ENCODE measurements at places on chromosomes 1 and 21.

- DNase-seq, result peak; percentile 88
Measured at GRCh38 chr1:233113009-233113879, 162.8 kb downstream of the NTPCR start.

DNA sequence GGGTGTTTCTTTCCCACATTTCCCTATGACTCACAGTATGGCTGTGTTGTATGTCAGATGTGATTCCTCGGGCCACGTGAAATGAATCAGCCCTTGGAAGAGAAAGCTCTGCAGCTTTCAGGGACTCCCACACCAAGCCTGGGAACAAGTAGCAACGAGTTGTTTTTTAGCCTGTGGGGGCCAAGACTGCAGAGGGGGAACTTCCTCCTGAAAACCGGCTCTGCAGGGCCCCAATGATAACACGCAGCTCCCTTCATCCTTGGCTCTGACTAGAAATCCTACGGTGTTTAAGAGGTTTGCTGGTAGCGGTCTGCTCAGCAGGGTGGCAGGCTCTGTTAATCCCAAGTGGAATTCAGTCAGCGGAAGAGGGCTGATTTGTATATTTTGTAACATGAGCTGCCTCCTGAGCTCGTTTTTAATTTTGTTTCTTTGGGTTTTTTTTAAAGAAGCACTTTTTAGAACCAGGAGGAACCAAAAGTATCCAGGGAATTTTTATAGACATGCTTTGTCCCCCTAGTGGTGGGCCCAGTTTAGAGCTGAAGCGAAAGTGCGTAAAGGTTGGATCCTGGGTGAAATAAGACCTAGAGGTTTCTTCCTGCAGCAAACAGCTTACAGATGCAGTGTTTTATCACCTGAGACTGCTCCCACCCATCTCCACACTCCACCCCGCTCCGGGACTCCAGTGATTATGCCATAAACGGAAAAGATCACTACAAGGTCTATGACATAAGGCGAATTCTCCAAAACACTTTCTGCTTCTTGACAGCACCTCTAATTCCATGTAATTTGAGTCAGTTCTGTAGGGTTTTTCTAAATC, 48.8 kb downstream of the LAMC2 start:
- DNase-seq, result no peak

GRCh38 chr1:237013608-237014007, 9.4 kb upstream of the MT1HL1 start:
- no peak for DNase-seq

- no peak for DNase-seq
Measured at GRCh38 chr1:84583648-84584047, 9.4 kb upstream of the CTBS start.

GRCh38 chr1:37721565-37721964, 29.2 kb downstream of the CDCA8 start:
- DNase-seq, result no peak

- DNase-seq, result no peak
Measured at GRCh38 chr1:41361495-41362356, 492 bp downstream of the FOXO6 start.

DNA sequence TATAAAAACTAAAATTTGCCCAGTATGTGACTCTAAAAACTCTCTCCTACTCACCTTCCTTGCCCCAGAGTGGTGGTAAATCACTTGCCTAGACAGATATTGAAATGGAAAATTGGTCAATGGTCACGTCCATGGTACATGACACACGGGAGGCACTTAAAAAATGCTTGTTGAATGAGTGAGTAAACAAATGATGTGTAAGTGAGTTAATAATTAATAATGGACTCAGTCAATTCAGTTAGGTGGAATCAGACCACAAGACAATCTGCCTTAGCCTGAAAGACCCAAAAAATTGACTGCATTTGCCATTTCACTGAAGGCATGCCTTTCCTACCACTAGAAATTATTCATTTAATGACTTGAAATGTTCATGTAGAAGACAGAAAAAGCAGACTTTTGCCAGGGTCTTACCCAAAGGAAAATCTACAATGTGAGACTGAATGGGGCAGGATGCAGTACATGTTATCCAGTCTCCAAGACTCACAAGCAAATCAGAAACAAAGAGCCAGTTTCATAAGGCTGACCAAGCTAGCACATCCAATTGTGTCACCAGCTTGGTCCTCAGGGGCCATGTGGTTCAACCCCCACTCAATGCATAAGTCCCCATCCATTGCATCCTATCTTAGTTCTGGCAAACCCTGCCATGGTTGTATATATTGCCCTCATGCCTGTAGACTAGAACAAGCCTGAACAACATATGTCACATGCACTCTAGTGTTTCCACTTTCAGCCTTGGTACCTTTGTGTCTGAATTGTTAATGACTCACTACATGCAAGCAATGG, 73.6 kb downstream of the TBX15 start:
- no peak for DNase-seq

DNA sequence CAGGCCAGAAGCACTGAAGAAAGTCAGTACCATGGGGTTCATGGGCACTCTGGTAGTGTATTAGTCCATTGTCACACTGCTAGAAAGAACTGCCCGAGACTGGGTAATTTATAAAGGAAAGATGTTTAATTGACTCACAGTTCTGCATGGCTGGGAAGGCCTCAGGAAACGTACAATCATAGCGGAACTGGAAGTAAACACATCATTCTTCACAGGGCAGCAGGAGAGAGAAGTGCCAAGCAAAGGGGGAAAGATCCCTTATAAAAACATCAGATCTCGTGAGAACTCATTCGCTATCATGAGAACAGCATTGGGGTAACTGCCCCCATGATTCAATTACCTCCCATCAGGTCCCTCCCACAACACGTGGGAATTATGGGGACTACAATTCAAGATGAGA, 20.2 kb upstream of the ROR1 start:
- DNase-seq, result no peak

DNA sequence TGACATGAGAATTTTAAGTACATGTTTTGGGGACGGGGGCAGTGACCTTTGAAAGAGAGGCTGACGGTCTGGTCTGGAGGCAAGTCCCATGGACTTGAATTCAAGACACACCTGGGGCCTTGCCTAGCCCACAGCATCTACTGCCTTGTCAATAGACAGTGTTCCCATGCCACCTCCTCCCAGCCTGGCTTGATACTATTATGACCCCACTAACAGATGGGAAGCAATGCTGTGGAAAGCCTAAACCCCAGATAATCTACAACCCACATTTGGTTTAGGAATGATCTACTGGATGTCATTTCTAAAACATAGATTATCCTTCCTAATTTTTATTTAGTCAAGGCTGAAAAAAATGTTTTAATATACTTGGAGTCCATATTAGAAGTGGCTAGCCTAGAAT, 17.8 kb upstream of the NFASC start:
- no peak for DNase-seq

DNA sequence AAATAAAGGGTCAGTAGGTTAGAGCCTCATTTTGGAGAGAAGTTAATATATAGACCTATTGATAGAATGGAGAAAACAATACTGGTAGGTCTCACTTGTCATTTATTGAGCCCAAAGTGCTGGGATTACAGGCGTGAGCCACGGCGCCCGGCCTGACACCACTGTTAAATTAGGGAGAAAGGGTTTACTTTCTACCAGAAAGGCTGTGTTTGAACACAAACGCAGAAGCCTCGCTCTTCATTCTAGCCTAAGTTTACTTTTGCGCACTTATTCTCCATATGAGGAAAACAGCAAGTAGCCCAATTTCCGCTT, 710 bp upstream of the PRPF3 start:
- no peak for DNase-seq

DNA sequence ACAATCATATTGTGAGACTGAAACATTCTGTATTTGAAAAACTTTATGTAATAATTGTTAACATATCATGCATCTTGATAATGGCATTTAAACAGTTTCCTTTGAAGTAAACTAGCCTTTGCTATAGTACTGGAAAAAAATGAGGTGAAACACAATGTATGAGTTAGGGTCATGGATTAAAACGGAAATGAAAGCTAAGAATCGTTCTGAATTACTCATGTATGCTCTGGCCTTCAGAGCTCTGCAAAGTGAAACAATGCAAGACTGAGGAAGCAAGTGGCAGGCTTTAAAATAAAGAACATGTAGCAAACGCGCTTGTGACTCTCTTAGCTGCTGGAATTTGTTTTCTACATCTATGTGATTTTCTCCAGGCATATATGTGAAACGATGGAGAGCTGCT, 317.1 kb downstream of the DPYD start:
- DNase-seq, result no peak

DNA sequence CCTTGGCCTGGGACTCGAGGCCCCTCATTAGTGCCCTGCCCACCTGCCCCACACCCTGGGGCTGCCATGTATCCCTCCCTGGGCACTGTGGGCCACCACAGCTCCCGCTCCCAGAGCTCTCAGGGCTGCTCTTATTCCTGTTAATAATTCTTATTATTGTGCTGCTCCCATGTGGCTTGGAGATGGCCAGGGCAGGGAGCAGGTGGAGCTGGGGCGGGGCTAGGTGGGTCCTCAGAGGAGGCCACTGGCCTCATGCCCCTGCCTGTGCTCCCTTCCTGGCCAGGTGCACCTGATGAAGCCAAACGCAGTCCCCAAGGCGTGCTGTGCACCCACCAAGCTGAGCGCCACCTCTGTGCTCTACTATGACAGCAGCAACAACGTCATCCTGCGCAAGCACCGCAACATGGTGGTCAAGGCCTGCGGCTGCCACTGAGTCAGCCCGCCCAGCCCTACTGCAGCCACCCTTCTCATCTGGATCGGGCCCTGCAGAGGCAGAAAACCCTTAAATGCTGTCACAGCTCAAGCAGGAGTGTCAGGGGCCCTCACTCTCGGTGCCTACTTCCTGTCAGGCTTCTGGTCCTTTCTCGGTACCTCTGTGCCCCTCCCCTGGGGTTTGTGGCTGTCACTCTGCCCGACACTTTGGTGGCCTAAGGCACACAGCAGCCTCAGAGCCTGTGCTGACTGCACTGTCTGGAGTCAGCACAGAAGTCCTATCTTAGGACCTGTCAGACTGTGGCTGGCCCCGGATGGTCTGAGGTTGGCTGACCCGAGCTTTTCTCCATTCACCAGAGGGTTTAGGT, 34.1 kb downstream of the BMP8A start:
- DNase-seq, result peak; percentile 74

DNA sequence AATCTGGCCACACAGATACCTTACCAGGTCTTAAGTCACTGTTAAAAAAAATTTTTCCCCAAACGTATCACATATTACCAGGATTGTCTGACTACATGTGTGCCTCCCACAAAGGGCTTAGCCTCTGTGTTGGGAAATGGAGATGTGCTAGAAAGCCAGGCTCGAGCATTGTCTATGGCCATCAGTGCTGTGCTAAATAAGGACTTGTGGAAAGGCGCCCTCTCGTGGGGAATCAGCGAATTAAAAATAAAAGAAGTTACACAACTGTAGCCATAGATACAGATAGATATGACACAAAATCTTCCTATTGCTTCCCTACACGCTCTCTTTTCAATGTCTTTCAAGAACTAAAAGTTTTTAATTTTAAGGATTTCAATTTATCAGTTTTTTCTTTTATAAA, 47.5 kb upstream of the CRNN start:
- peak; percentile 70 for DNase-seq

DNA sequence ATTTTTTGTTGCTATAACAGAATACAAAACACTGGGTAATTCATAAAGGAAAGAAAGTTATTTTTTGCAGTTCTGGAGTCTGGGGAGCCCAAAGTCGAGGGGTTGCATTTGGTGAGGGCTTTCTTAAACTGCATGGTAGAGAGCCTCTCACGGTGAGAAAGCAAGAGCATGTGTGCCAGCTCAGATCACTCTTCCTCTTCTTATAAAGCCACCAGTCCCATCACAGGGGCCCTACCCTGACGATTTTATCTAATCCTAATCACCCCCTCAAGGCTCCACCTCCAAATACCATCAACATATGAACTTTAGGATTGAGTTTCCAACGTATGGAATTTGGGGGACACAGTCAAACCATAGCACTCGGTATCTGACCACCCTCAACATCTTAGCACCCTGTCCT, 1.0 kb upstream of the STRIP1 start:
- no peak for DNase-seq

- DNase-seq, result no peak
Measured at GRCh38 chr21:41251961-41252642, 64.5 kb upstream of the FAM3B start.

DNA sequence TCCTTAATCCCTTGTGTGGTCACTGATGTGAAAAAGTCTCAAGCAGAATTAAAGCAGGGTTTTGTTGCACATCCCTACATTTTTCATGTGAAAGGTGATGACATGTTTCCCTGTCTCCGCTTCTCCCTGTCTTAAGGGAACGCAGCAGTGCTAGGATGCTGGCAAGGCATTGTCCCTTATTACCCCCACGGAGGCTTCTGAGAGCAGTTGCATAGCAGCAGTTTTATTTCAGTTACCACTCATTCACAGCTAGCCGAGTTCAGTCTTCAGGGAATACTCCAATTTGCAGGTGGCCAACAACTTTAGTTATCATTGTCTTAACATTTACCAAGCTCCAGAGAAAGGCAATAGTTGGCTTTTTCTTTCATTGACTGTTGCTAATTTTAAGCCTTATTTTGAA, 89.1 kb downstream of the CLEC20A start:
- DNase-seq, result no peak

DNA sequence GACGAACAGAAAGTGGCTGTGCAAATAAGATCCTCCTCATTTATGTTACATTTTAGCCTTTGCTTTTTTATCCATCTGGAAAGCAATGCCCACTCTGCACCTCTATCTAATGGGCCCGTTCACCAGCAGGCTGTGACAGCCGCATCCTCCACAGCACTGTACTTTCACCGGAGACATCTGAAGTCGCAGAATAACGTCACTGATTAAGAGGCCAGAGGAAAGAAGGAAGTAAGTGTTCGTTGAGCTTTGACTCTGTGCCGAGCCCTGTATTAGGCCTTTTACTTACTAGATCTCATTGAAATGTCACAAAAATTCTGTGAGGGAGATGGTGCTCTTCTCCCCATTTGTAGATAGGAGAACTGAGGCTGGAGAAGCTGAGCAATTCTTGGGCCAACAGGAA, 62.3 kb downstream of the KAZN start:
- no peak for DNase-seq

GRCh38 chr1:211133836-211134669, at the start of gene KCNH1:
Gene KCNH1, minus strand, starts transcription at chr1:211134148. Its CDS starts 203 bp downstream, at chr1:211133945.
- peak; percentile 83 for DNase-seq

GRCh38 chr1:145993618-145994390, 2.6 kb downstream of the TXNIP start:
- no peak for DNase-seq

GRCh38 chr1:175572932-175573868, 170.2 kb downstream of the TNR start:
- DNase-seq, result no peak

DNA sequence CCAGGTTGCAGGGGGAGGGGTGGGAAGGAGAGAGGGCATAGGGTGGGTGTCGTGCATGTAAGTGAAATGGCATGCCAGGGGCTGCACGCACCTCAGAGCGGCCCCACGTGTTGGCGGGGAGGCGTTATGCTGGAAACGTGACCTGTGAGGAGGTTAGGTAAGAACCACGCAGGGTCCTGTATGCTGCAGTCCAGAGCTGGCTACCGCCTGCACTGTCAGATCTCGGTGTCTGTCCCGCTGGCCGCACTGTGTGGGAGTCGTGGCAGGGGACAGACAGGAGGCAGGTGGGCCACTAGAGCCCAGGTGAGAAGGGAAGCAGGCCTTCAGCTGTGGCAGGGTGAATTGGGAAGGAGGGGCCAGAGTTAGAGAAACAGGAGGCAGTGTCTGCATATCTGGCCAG, 79.7 kb downstream of the GALNT2 start:
- no peak for DNase-seq

GRCh38 chr1:12055259-12055658, 7.8 kb upstream of the TNFRSF8 start:
- no peak for DNase-seq
